GM23248 (cell line): ENCODE measurements at places on chromosomes 1 and 21. TPM values are rescaled to one million over a fixed set of nuclear protein-coding genes. Genes with fewer than 3 reads are reported as not detected.

NCAM2 gene
- 1.0 and 1.3 TPM in 2 replicates for total RNA-seq

LCE1E gene
- total RNA-seq = not detected in 2 replicates

MNDA gene
- total RNA-seq = not detected in 2 replicates

SHE gene
- total RNA-seq = not detected in 2 replicates

DIRAS3 gene
- total RNA-seq = 4.8 and 12.1 TPM in 2 replicates

GPR25 gene
- not detected in 2 replicates for total RNA-seq

TMEM61 gene
- not detected in 2 replicates for total RNA-seq

PATJ gene
- 5.3 and 6.8 TPM in 2 replicates for total RNA-seq

MPL gene
- not detected in 2 replicates for total RNA-seq

ASCL5 gene
- total RNA-seq = not detected in 2 replicates

FMO5 gene
- 1.8 and 4.9 TPM in 2 replicates for total RNA-seq
